ENCODE measurements at places on chromosomes 2 and 18. TPM values are rescaled to one million over a fixed set of nuclear protein-coding genes. Genes with fewer than 3 reads are reported as not detected.

GRCh38 chr2:8567469-8568260, 114.2 kb upstream of the ID2 start:
- no peak overlapping the region for H3K4me3 ChIP-seq
- no peaks in the 10 kb centered on the region for H3K36me3 ChIP-seq
- DNase-seq: no peak
- H3K27ac ChIP-seq: peak overlapping the region; percentile 40
- H3K27me3 ChIP-seq: no peaks in the 10 kb centered on the region

DNA sequence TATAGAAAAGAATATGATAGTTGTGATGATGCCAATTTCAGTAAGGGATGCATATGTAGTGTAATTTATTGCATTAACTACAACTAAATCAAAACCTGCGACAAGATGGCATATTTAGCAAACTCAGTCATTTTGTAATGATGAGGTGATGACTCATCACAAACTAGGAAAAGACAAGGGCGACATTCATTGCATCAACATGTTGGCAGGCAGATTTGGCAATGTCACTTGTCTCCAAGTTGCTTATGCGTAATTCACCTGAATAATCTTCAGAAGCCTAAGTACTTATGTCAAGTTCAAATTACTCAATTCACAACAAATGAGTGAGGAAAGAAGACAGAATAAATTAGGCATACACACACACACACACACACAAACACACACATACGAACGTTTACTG, 273.2 kb upstream of the RGPD4 start:
- H3K27ac ChIP-seq: no peak overlapping the region

DNA sequence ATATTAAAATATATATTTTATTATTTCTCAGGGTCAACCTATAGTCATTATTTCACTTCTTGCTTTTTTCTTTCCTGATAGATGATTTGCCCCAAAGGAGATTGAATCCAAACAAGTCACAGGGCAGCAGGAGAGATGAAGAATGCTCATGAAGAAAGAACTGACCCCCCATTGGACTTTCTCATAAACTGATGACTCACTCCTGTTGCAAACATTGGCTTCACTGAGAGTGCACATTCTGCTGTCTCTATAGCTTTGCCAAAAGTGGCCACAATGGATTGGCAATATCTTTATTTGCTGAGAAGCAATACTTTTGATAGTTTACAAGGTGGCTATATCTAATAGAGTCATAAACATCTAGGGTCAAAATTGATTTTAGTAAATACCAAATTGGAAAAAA, 55.9 kb upstream of the ZNF385B start:
- no peaks in the 10 kb centered on the region for H3K27me3 ChIP-seq
- no peak overlapping the region for H3K27ac ChIP-seq
- H3K36me3 ChIP-seq: no peaks in the 10 kb centered on the region
- no peaks in the 10 kb centered on the region for H3K4me1 ChIP-seq
- DNase-seq: no peak
- no peak overlapping the region for H3K4me3 ChIP-seq

- no peak for DNase-seq
- no peaks in the 10 kb centered on the region for H3K36me3 ChIP-seq
- H3K27ac ChIP-seq: no peak overlapping the region
- no peaks in the 10 kb centered on the region for H3K27me3 ChIP-seq
- no peaks in the 10 kb centered on the region for H3K4me1 ChIP-seq
- H3K4me3 ChIP-seq: no peak overlapping the region
These were observed 260.5 kb downstream of the CELF4 start for GRCh38 chr18:37305066-37305465.

Gene ABHD3
- total RNA-seq: 8.4 TPM

Gene IL36A
- not detected for total RNA-seq

Gene FN1
- 369 TPM for total RNA-seq

Gene MDH1B
- 0.33 TPM for total RNA-seq

Gene MROH2A
- total RNA-seq: not detected

Measured in right atrium auricular region (tissue), 2 donors.